CD4-positive, alpha-beta T cell treated with Interleukin-12 subunit alpha and Interleukin-12 subunit beta, for 1 hour (primary cell): ENCODE measurements at places on chromosomes 7 and 10.

- DNase-seq, result no peak
These were observed 95.2 kb downstream of the VOPP1 start for GRCh38 chr7:55476852-55477780.

- no peak for DNase-seq
These were observed 6.5 kb upstream of the CHST3 start for GRCh38 chr10:71957546-71958275.

DNA sequence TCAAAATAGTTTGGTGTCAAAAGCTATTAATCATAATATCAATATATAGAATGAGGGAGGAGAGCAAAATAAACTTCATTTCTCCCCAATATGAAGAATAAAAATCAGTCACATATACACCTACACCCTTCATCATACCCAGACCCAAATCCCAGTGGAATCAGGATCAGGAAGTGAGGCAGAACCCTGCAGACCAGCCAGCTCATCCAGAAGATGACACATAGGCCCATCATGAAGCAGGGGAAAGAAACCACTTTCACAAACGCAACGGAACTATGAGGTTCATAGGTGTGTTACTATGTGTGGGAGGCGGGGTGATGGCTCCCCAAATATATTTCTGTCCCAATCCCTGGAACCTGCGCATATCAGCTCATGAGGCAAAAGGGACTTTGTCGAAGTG lies 89.0 kb downstream of the RSU1 start:
- DNase-seq, result no peak

- no peak for DNase-seq
These were observed 161.1 kb downstream of the FAM107B start for GRCh38 chr10:14613588-14613920.

DNA sequence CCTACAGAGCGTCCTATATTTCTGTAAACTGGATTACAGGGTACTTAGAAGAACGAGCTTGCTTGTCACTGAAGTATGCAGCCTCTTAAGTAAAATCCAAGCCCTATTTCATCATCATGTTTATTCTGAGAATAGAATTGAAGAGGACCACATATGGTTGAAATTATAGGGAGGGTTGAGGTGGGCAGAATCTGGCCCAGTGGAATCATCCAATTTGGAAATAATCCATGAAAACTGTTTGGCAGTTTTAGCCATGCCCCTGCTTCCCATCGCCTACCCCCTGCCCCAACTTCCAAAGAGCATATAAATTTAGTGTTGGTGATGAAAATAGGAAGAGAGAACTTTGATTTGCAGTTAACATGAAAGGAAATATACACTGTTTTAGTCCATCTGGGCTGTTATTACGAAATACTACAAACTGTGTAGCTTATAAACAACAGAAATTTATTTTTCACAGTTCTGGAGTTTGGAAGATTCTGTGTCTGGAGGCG lies 150.4 kb downstream of the PRKG1 start:
- no peak for DNase-seq

DNA sequence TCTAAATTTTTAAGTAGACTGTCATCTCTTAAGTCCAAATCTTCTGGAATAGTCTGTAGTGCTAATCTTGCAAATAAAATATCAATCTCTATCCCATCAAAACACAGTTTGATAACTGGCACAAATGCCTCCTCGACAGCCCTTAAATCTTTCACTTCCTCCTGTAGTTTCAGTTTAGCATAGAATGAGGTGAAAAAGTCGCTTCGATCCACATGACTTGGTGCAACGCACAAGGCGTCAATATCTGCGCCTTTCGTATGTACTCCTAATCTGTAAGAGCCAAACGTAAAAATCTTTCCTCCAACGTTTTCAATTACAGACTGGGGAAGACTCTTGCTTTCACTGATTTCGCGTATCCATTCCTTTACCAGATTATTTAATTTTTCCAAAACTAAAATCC lies 603 bp downstream of the PAPOLB start:
- DNase-seq, result no peak

GRCh38 chr7:200290-200689 lies 7.9 kb downstream of the FAM20C start:
- DNase-seq, result no peak

GRCh38 chr7:4227105-4228010 lies 454.7 kb upstream of the FOXK1 start:
- DNase-seq, result no peak

- no peak for DNase-seq
These were observed 3.0 kb downstream of the KMT2E start for GRCh38 chr7:105016709-105017656.

- no peak for DNase-seq
These were observed 80.7 kb downstream of the MMRN2 start for GRCh38 chr10:86876748-86877147.

DNA sequence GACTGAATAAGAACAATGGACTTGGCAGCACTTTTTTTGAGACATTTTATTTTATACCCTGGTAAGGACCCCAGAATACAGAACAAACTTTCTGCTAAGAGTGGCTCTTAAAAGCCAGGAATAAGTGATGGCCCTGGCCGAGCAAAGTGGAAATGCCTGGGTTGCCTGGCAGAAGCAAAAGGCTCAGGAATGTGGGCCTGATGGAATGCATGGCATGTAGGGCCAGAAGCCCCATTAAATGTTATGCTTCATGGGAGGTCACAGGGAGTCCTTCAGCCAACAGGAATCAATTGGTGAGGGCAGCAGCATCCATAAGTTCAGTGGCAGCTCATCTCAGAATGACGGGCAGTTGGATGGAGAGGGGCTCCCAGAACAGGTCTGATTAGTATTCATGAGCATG lies 301.5 kb upstream of the CACNA2D1 start:
- DNase-seq, result no peak

DNA sequence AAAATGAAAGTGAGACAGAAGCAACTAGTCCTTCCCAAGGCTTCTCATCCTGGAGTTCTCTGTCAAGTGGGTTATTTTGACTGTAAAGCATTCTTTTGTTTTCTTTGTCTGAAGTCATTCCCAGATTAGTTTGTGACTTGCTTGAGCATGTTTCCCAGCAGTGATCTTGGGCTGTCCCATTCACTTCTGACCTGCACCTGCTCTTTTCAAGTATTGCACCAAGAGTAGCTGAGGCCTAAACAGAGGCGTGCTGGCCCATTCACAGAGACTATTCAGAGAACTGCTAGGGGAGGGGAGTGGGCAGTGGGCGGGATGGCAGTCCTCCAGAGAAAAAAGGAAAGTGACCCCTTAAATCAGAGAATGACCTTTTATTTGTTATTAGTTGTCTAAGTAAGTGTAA lies 61.3 kb downstream of the CACNA2D1 start:
- DNase-seq, result no peak

DNA sequence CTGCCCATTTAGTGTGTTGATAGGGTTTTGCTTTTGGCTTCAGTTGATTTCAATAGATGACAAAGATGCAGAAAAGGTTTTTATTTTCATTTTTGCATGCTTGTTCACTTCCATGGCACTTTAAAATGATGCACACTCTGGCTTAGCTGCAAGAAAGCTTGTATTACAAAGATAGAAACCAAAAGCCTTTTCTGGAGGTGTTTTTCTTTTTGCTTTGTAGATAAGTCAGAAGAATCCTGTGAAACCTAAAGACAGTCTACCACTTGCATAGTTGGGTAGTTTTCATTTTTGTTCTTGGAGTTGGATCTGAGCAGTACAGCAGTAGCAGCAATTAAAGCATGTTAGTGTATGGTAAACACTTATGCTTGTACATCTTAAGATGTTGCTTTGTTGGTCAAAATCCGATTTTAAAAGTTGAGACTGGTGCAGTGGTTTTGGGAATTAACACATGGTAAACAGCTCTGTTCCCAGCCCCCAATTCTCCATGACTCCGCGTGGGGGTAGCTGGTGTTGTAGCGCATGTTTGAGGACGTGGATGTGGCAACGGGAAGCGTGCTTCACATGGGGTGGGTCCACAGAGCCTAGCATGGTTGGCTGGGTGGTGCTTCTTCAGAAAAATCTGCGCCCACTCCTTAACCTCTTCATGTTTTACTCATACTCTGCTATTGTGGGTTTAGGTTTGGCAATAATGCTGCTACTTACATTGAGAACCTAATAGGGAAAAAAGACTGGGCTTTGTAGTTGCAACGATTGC lies 19.8 kb downstream of the CCNY start:
- no peak for DNase-seq

DNA sequence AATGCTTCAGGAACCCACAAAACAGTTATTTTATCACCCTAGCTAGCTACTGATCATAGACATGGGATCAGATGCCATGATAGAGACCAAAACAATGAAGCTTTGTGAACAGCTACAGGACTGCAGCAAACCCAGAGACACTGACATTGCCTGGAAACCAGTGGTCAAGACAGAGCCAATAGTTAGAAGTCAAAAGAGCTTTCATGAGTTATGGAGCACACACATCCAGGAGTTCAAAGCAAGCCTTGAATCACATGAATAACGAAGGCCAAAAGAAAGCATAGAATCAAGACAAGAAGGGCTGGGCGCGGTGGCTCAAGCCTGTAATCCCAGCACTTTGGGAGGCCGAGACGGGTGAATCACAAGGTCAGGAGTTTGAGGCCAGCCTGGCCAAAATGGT lies 34.5 kb upstream of the GSAP start:
- no peak for DNase-seq
